ENCODE measurements at places on chromosomes 1 and 21.

GRCh38 chr1:183090391-183091006, 67.3 kb downstream of the LAMC1 start:
- no peak for DNase-seq

DNA sequence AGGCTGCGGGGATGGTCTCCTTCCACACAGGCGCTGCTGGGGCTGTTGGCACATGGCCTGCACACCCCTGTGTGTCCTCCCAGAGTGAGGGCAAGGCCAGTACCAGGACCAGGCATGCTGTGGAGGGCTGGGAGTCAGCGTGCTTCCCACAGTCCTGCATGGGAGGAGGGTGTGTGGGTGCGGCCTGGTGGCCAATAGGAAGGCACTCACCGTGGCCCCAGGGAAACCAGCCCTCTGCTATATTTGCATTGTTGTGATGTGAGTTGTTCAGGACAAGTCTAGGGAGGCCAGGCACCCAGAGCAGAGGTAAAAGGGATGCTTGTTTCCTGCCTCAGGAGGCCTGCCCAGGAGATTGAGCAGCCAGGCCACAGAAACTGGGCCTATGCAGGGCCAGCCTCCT, 59.5 kb downstream of the S100B start:
- DNase-seq, result no peak

DNA sequence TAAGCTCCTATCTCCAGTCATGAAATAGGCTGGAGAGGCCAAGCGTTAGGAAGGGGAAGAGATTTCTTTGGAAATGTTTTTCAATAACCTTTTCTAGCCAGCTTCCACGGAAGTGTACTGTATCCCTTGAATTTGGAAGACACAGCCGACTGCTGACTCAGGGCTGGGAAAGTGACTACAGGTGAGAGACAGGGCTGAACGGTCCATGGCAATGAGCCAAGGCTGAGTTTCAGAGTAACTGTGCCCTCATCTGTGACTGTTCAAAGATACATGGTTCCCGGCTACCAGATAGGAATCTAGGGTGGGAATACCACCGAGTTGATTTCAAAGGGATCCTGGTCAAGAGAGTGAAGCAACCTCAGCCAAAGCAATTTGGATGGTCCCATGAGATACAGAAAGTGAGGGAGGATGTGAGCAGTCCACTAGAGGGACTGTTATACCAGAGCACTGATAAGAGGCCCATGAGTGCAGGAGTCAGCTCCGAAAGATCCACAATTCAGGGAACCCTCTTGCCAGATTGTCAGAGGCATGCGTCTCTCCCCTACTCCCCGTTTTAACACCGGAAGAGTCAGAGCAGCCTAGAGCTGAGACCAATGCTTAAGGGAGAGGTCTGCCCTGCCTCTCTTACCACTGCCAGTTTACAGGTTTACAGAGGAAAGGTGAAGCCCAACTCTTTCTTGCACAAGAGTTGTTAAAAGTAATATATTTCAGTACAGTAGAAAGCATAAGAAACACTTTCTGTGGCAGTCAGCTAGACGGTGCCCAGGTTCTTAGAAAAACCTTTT, 3.2 kb upstream of the KRTAP19-8 start:
- no peak for DNase-seq

DNA sequence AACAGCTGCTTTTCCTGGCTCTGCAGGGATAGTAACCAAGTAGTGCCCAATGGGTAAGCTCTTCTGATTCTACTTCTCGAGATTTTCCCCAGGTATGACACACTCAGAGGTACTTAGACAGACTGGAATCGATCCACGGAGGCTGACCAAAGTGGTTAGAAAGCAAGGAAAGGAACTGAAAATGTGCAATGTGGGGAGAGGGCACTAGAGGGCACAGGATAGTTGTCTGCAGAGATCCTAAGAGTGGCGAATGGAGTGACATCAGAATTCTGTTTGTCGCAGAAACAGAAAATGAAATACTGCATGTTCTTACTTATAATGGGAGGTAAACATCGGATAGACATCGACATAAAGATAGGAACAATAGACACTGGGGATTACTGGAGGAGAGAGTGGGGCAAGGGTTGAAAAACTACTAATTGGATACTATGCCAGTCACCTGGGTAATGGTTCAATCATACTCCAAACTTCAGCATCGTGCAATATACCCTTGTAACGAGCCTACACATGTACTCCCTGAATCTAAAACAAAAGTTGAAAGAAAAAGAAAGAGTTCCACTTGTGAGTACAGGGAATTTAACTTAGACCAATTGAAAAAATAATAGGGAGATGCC, 23.3 kb downstream of the CYP2J2 start:
- no peak for DNase-seq

DNA sequence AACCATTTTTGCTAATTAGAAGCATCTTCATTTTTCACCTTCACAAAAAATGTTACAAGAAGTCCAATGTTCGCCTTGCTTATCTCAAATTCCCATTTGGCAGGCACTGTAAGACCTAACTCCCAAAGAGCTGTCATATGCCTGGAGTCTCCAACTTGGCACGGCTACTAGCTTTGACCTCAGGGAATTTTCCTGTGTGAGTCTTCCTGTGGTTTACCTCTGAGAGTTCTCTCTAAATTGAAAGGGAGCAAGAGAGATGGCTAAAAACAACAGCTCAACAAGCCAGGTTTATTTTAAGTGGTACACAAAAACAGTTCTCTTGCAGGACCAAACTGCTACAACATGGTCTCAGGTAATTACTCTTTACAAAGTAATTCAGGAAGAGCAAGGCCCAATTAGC, 756.0 kb upstream of the ADGRL2 start:
- DNase-seq, result no peak
